ENCODE measurements at places on chromosomes 1 and 21.

DNA sequence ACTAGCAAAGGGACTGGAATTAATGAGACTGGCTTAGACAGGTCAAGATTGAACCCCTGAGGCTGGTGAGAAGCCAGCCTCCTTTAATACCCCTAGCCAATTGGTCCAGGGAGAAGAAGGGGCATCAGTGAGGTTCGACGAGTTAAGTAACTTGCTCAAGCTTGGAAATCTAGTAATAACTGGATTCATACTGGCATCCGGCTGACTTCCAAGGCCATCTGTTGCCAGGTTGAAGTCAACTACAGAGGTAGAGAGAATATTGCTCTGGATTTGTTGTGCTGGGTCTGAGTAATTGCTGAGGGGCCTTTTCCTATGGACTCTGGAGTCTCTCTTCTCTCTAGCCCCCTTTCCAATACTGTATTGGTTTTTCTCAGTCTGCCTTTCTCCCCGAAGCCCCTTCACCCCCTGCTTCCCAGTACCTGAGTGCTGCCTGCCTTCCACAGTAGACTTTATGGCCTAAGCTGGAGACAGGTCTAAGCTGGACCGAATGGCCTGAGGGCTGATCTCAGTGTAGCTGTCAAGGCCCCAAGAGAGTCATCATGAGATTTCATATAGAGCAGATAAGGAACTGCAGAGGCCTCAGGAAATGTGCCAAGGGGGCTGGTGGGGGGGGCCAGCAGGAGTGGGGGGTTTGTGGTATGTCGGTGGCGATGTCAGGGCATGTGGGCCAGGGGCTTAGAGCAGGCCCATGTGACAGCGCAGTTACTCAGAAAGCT lies 42.4 kb upstream of the IL19 start:
- ATAC-seq = no peak

DNA sequence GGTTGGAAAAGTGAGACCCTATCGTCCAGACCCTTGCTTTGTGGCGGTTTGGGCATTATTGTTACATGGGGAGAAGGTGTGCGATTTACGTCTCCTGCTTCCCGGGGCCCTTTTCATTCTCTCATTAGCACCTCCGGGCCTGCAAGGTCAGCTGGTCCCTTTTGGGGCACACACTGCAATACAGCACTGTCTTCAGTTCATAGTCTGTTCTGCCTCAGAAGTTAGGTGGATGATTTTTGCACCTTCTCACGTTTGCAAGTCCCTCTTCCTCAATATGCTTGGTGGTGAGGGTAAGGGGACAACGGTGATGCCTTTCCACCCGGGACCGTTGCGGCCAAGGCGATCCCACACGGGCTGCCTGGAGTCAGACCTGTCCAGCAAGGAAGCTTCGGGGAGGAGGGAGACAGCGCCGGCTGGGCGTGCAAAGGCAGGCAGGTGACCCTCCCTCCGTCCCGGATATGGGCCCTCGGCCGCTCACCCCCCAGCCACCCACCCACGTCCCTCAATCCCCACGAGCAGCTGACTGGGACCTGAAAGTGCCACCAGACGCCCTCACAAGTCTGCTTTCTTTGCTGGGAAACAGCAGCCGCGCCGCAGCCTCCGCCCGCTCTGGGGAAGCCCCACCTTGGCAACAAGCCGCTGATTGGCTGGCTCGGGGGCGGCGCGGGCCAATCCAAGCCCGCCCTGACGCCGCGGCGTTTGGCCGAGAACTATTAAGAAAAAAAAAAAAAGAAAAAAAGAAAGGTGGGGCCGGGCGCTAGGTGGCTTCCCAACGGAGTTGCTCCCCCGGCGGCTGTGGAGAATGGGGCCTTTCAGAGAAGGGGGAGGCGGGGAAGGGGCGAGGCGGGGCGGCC lies 21.7 kb downstream of the BTG2 start:
- ATAC-seq = peak; percentile 91

GRCh38 chr21:40053007-40053406 lies 185.8 kb downstream of the PCP4 start:
- ATAC-seq = no peak

DNA sequence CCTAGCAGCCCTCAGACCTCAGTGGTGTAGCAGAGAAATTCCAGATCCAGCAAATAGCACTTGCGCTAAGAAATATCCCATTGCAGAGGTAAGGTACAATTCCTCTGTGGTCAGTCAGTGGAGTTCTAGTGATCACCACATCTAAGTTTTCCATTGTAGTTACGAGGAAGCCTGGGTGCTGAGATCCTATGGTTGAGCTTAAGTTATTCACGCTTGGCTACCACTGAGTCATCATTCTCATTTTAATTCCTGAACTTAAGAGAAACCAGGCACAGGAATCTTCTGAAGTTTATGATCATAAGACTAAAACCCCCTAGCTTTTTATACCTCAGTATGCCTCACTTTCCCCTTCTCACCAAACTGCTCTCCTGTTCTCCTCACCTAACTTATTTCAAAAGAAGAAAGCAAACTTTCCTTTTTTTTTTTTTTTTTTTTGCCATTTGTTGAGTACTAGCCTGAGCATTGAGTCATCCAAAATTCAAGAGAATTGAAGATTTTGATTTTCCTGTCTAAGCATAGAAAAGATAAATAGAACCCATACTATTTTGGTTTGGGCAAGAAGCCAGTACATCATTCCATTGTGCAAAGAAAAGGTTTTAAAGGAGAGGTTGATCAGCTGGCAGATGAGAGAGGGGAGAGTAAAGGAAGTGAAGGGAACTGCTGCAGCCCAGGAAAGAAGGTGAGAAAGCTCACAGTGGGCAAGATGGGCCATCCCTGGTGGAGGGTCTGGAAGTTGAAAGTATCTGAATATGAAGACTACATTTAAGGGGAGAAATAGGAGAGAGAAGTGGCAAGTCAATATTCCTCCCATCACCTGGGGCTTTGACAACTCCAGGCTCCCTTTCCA lies 39.9 kb downstream of the SERBP1 start:
- ATAC-seq = no peak
